Left renal cortex interstitium (tissue), 4 donors: ENCODE measurements at places on chromosomes 16 and 17. TPM values are rescaled to one million over a fixed set of nuclear protein-coding genes. Genes with fewer than 3 reads are reported as not detected.

DNA sequence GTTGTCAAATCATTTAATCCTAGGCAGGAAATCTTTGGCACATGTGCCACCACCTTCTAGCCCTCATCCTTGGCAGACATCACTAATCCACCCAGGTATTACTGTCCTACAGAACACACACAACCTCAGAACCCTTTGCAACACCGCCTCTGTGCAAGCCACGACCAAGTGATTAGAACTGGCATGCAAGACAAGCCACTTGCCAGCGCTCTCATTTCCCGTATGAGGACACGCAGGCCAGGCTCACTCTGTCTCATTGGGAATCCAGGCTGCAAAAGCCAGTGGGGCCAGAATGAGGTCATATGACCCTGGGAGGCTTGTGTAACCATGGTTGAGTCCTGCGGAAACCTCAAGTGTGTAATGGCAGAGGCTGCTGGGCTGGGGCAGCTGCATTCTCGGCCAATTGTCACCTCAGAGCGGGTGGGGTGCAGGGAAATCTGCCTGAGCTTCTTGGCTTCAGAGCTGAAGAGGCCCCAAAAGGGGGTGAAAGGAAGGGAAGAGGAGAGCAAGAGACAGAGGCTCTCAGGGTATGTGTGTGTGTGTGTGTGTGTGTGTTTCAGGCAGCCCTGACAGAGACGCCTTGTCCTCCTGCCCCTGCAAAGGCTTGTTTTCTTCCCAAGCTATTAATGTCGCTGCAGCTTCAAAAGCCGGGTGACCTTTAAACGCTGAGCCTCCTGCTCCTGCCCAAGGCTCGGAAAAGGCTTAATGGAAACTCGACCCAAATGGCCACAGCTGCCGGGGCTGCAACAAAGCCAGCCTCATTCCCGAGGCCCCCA, 43.2 kb upstream of the MRPS23 start:
- DNase-seq, result peak; percentile 64

DNA sequence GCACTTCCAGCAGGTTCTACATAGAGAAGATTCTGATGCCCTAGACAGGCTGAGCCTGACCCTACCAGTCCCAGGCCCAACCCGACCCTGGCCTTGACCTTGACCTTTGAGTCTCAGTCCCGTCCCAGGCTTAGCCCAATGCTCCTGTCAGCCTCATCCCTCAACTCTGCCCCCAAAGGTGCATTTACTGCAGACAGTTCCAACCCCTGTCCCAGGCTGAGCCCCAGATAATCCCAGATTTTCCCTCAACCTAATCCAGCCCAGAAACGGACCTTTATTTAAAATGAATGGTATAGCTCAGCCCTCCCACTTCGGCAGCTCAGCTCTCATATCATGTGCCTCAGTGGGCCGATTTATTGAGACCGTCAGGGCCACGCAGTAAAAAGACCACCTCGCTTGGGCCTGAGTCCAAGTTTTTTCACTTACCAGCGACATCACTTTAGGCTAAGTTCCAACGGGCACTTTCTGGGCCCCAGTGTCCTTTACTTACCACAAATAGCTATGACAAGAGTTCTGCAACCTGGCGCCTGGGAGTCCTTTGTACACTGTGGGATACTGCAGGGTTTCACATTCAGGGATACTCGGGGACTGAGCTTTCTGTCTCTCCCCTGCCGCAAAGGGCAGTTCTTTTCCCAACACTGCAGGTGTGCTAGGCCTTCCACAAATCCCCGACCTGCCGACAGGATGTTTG, 89.5 kb downstream of the WSCD1 start:
- DNase-seq, result no peak

DNA sequence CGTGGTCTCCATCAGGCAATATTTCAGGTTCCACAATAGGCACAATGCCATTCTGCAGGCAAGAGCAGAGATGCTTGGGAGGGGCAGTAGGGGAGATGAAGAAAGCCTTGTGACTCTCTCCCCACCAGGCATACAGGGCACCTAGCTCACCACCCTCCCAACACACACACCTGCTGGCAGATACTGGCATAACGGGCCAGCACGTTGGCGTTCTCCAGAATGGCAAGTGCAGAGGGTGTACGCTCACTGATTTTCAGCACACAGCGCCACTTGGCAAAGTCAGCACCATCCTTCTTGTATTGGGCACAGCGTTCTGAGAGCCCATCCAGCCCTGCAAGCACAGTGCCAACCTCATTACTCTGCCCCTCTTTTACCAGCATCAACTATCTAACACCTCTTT, 2.2 kb downstream of the ALDOC start:
- DNase-seq, result no peak

DNA sequence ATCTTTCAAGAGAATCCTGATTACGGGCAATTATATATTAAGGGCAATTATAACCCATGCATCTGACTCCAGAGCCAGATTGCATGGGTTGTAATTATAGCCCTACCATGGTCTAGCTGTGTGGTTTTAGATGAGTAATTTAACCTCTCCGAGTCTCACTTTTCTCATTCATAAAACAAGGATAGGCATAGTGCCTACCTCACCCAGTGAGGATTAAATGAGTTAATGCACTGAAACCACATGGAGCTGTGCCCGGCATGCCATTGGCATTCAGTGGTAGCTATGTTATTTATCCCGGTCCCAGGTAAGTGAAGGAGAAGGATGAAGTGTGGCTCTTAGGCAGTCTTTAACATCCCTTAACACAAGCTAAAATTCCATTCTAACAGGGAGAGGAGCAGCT, 6.3 kb downstream of the SNX20 start:
- no peak for DNase-seq

GRCh38 chr16:29182501-29182900, 197.6 kb downstream of the LAT start:
- DNase-seq, result no peak

WNT3 gene
- polyA plus RNA-seq, result 1.4 TPM

GRCh38 chr17:8941980-8942622, 23.4 kb downstream of the PIK3R5 start:
- DNase-seq, result no peak
